ENCODE measurements at places on chromosomes 3 and 15. TPM values are rescaled to one million over a fixed set of nuclear protein-coding genes. Genes with fewer than 3 reads are reported as not detected.

GRCh38 chr3:112512320-112512719 is 13.0 kb upstream of the BTLA start:
- DNase-seq, result no peak

DNA sequence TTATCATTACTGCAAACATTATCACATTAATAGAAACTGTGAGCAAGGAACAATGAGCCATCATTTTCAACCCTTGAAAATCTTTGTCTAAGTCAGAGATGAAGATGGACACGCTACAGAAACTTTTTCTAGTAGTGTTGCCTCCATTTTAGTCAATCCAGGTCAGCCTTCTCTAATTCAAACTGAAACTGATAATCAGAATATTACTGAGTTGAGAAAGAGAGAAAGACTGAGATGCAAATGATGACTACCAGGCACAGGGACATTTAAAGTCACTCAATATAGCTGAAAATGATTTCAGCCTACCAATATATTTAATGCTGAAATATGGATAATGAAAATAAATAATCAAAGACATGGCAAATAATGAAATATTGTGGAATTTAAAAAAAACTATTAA is 261.4 kb downstream of the GBE1 start:
- DNase-seq, result no peak

GRCh38 chr15:26191193-26191592 is 328.1 kb upstream of the ATP10A start:
- no peak for DNase-seq

GRCh38 chr3:41652931-41653330 is 309.0 kb downstream of the ULK4 start:
- DNase-seq, result no peak

DNA sequence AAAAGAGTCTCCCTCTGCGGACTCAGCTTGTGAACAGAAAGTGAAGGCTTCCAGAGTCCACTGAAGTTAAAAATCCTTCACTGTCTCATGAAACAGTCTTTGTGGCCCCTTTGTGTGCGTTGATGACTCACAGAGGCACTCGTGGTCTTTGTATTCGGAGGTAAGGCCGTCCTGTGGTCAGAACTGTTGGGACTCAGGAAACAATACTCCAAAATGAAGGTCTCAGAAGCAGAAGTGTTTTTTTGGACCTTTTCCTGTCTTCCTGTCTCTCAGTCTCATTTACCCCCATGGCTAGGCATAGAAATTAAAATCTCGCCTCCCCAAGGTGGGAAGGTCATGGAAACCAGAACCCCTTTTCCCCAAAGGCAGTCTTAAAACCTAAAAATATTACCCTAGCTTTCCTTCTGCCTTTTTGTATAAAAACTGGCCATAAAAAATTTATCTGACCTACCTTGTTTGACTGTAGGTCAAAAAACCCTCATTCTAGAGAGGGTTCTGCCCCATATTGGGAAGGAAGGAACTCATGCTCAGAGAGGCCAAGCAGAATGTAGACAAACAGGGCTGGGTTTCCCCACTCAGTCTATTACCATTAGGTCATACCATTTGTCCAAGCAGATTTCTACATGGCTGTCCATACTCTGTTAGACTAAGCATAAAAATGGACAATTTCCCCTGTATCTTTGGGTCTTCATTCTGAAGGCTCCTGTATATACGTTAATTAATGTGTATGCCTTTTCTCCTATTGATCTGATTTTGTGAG is 19.1 kb upstream of the EPB42 start:
- DNase-seq, result peak; percentile 20

DNA sequence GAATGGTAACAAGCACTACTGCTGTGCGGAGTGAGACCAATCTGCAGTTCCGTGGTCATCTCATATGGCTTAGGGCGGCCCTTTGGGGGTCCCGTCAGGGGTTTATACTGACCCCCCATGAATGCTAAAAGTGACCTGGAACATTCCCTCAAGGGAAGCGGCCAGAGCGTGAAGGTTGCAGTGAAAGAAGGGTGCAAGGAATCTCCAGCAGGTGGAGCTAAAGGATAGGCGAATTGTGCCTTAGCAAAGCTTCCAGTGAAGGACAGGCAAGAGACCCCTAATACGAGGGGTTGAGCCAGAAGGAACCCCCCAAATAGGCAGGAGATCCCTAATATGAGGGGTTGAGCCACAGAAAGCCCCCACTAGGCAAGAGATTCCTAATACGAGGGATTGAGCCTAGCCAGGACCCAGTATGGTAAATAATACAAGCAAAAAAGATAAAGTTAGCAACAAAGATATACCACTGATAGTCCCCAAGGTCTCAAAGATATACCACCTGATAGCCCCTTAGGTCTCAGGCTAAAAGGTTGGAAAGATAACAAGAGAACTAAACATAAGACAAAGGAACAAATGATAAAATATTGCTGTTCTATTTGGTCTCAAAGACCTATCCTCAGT is 32.8 kb downstream of the ZNF589 start:
- peak; percentile 70 for DNase-seq

- DNase-seq, result no peak
Observed at GRCh38 chr3:101038393-101038792, 45.2 kb upstream of the ABI3BP start.

FBXW12 gene
- total RNA-seq, result not detected

NME9 gene
- total RNA-seq, result 0.22 TPM

ANKRD34C gene
- not detected for total RNA-seq
